Activated CD4-positive, alpha-beta T cell treated with anti-CD3 and anti-CD28 coated beads, Interleukin-2, amount 50 U/mL, for 16 hours (primary cell): ENCODE measurements at places on chromosomes 1 and 21.

DNA sequence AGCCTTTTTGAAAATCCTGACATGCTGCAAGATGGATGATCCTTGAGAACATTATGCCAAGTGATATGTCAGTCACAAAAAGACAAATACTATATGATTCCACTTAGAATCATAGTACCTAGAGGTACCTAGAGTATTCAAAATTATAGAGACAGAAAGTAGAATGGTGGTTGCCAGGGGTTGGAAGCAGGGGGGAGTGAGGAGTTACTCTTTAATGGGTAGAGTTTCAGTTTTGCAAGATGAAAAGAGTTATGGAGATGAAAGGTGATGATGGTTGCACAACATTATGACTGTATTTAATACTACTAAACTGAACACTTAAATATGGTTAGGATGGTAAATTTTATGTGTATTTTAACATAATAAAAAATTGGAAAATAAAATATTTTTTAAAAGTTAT, 37.9 kb upstream of the PODN start:
- DNase-seq, result no peak

DNA sequence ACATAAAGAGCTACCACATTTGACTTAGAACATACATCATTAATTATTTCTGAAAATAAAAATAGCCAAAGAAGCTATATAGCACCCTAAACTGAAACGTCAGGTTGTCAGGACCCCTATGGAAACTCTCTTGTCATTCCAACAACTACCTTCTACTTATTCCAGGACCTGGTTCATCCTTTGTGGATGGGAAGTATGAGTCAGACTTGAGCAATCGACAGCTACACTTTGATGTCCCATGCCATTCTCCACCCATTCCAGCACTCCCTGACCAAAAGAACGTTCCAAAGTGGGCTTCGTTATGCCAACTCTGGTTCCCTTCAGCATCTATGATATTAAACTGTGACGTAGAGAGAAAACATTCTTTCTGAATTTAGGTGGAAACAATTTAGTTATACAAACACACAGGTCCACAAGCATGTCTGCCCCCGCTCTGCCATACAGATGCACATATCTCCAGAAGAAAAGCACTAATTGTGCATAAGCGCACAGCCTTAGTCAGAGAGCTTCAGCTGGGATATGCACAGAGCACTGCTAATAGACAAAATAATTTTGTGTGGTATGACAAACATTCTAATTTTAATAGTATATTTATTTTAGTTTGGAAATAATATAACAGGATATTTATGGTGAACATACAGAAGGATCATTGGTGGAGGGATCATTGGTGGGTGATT, 723.1 kb upstream of the B3GALT2 start:
- no peak for DNase-seq

GRCh38 chr1:110875216-110875731, 2.3 kb downstream of the CD53 start:
- peak; percentile 93 for DNase-seq

GRCh38 chr1:153954826-153955225, 3.6 kb downstream of the CRTC2 start:
- no peak for DNase-seq

GRCh38 chr1:12296016-12296415, 66.2 kb downstream of the VPS13D start:
- no peak for DNase-seq

GRCh38 chr1:167714098-167714438, 7.7 kb upstream of the MPZL1 start:
- DNase-seq, result no peak

- DNase-seq, result no peak
These were observed 43.4 kb upstream of the COL6A2 start for GRCh38 chr21:46054451-46054881.

GRCh38 chr1:235502601-235503402, 1.4 kb downstream of the B3GALNT2 start:
- DNase-seq, result peak; percentile 42

- DNase-seq, result no peak
These were observed 19.5 kb upstream of the TIPRL start for GRCh38 chr1:168159251-168159650.

DNA sequence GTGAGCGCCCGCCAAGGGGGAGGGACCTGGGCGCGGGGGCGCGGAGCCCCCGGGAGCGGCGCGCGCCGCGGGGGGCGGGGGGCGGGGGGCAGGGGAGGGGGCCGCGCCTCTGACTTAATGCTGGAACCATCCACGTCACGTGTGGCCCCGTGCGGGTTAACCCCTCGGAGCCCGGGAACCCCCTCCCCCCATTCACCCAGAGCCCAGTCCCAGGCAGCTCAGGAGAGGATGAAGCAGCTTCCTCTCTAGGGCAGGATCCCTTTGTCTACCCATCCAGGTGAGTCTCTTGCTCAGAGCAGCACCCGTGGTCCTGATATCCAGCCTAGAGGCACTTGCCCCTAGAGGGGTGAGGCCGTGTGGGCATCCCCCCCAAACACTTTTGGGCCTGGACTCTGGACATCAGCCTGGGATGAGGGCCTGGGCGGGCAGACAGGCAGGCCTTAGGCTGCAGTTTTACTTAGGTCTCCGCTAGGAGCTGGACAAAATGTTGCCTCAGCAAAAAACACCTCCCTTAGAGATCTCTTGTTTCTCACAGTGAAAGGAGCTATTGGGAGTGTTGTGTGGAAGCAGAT, at the start of gene ALX3:
Gene ALX3, minus strand, starts transcription at position 2 of the 572 bp plus-strand sequence. CDS start 60 bp downstream, outside the sequence.
- no peak for DNase-seq

DNA sequence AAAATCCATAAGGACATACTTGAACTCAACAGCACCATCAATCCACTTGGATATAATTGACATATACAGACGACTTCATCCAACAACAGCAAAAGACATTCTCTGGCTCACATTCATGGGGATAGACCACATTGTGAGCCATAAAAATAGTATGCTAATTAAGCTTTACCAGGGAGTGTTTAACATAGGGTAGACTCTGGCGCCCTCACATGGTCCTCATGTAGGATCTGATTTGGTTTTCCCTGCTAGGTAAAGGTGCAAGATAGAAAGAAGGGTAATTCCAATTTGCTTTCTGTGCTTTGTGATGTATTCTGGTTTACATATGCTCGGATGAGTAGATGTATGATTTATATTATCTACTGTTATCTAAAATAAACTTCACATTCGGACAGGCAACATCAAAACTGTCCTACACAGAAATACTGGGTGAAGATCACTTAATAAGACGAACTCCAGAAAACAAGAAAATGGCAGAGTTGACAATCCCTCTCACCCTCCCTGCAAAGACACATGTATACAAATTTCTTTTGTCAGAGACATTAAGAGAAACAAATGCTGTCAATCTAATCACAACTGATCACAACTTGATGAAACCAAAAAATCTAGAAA, 27.7 kb downstream of the CR1L start:
- DNase-seq, result peak; percentile 8

DNA sequence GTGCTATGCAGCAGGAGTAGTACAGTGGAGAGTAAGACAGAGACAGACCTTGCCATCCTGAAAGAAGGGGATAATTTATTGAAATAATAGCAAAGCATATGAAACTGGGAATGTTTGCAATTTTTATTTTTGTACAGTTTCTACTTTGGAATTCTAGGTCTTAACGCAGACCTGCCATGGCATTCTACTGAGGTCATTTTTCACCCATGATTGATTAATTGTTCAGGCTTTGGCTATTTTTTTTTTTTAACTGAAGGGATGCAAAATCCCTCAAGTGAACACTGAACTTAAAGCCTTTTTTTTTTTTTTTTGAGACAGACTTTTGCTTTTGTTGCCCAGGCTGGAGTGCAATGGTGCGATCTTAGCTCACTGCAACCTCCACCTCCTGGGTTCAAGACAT, 27.1 kb downstream of the MTF2 start:
- DNase-seq, result no peak

- DNase-seq, result peak; percentile 93
These were observed at the start of gene RAB29 for GRCh38 chr1:205775015-205775716. Gene RAB29 (minus strand): TSS chr1:205775482. CDS start chr1:205774956, 526 bp downstream.

- no peak for DNase-seq
These were observed 17.5 kb upstream of the VAMP3 start for GRCh38 chr1:7753641-7754040.

- peak; percentile 48 for DNase-seq
These were observed 867 bp downstream of the PTGFRN start for GRCh38 chr1:116910379-116911187.

- no peak for DNase-seq
These were observed 1355.8 kb upstream of the PRMT6 start for GRCh38 chr1:105700723-105701122.

GRCh38 chr1:54302951-54303843, 103.0 kb downstream of the SSBP3 start:
- DNase-seq, result no peak

GRCh38 chr1:21907079-21907418, 30.1 kb downstream of the HSPG2 start:
- DNase-seq, result no peak

GRCh38 chr1:6521536-6521935, 30.1 kb upstream of the PLEKHG5 start:
- no peak for DNase-seq

- DNase-seq, result no peak
These were observed 14.2 kb downstream of the KCNA2 start for GRCh38 chr1:110591956-110592355.

- no peak for DNase-seq
These were observed 45.1 kb downstream of the SMG7 start for GRCh38 chr1:183517401-183517800.

DNA sequence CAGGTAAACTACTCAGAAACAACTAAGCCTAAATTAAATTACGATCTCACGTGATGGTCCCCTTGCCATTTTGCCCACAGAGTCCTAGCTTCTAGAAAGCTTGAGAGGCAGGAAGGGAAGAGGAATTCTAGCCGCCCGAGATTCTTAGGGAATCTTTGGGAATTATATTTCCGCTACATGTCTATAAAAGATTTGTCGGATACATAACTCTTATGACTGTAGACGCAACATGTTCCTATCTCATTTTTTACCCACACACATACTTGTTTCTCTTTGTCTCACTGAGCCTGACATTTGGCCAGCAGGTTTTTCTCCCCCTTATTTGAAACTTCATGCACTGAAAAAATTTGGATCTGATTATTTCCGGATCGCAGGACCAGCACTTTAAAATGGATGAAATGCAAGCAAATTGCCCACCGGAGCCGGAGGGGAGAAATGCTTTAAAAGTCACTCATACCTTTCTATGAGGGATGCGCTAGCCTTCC, 5.5 kb downstream of the GLIS1 start:
- no peak for DNase-seq

GRCh38 chr1:8070381-8070811, 44.3 kb upstream of the ERRFI1 start:
- DNase-seq, result no peak

- DNase-seq, result no peak
These were observed 183.3 kb downstream of the IGSF21 start for GRCh38 chr1:18290740-18291412.

DNA sequence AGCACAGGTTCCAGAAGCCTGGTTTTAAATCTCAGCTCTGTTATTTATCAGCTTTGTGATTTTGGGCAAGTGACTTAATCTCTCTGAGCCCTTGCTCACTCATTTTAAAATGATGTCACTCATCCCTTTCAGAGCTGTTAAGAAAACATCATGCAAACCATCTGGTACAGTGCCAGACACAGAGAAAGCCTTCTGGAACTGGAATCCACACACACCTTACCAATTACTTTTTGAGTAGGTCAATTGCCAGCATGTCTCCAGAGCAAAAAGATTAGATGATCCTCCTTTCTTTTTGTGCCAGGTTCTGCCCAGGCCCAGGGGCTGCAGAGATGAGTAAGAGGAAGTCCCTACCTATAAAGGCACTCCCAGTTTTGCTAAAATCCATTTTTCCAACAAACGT, 61.3 kb downstream of the ROR1 start:
- no peak for DNase-seq

GRCh38 chr1:98364544-98364943, 297.0 kb upstream of the SNX7 start:
- DNase-seq, result no peak

GRCh38 chr1:223231011-223231572, 88.0 kb upstream of the TLR5 start:
- no peak for DNase-seq

DNA sequence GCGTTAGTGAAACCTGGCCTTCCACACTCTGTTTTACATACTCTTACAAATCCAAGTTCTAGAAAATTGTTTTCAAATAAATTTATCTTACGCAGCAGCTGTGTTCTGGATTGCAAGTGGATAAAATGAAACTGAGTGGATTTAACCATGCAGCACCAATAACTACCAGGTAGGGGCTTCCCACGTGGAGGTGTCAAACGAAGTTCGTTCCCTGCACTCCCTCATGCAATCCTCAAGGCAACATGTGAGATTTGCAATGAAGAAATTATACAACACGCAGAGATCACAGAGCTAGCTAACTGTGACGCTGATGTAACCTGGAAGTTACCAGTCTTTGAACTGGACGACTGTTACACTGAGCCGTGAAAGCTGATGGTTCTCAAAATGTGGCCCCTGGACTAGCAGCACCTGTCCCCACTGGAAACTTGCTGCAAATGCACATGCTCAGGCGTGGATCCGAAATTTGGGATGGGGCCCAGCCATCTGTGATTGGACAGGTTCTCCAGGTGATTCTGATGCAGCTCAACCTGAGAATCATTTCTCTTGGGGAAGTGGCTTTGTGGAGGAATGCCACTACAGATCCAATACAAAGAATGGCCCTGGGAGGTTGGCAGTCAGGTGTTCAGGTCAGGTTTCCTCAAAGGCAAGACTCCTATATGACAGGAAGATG, 36.3 kb downstream of the RSPH1 start:
- no peak for DNase-seq

GRCh38 chr21:45294509-45295291, 7.0 kb upstream of the POFUT2 start:
- DNase-seq, result no peak

DNA sequence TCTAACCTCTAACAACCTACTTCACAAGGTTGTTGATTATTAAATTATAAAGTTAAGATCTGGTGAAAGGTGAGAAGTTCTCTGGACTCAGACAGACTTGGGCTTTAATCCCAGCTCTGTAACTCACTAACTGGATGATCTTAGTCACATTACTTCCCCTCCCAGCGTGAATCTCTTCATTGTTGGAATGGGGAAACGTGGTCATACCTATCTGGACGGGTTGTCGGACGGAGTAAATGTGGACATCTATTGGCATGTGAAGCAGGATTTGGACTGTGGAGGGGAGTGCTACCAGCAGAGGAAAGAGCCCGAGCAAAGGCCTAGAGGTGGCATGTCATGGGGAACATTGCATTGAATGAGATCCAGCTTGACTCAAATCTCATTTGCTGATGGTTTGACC, 45.1 kb upstream of the RPL11 start:
- DNase-seq, result no peak

GRCh38 chr1:156308078-156308477, 9.0 kb upstream of the VHLL start:
- DNase-seq, result no peak

GRCh38 chr1:153608089-153608682, 4.8 kb downstream of the S100A16 start:
- DNase-seq, result no peak

- DNase-seq, result no peak
These were observed 13.4 kb downstream of the CATSPER4 start for GRCh38 chr1:26203642-26204318.
